ENCODE measurements at places on chromosomes 13 and 19.

DNA sequence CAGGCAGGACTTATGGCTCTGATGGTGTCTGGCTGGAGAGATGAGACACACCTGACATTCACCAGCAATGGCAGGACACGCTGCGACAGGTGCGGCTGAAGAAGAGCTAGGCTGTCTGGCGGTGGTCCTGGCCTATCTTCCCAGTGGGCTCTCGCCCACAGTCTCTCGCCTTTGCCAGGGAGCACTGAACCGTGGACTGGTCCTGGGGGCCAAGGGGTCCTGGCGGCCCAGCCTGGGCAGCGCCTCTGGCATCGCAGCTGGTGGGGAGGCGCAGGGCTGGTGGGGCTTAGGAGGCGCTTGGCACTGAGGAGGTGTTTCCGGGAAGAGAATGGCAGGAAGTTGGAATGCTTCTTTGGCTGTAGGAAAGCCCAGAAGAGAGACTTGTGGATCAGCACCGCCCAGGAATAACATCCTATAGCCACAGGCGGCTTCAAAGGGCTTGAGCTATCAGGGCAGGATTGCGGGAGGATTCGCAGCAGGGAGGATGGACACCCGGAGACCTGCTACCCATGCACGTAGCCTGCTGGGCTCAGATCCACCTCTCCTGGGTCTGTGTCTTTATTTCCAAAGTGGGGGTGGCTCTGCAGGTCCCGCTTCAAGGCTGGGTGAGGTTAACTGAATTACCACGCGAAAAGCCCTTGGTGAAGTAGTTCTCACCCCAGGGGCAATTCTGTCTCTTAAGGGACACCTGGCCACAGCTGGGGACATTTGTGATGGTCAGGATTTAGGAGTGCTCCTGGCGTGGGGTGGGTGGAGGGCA lies 14.6 kb downstream of the KDM4B start:
- no peak for DNase-seq

- peak; percentile 69 for DNase-seq
These were observed 76.9 kb downstream of the FOXO1 start for GRCh38 chr13:40589285-40590109.

- DNase-seq: no peak
These were observed 2526.7 kb upstream of the PCDH20 start for GRCh38 chr13:63942372-63942771.

DNA sequence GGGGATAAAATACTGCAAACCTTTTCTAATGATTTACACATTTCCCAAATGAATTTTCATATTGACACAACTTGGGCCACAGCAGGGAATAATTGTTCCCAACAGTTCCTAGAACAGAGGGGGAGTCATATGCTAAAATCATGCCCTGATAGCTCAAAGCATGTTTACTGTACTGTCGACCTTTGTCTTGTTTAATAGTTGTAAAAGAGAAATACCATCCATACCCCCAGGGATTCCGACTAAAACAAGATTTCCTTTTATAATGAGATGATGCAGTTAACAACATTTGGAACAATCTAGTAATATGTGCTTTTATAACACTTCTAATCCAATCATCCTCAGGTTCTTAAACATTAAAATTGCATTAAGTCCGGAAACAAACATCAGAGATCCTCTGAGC lies 759.7 kb downstream of the OLFM4 start:
- no peak for DNase-seq

DNA sequence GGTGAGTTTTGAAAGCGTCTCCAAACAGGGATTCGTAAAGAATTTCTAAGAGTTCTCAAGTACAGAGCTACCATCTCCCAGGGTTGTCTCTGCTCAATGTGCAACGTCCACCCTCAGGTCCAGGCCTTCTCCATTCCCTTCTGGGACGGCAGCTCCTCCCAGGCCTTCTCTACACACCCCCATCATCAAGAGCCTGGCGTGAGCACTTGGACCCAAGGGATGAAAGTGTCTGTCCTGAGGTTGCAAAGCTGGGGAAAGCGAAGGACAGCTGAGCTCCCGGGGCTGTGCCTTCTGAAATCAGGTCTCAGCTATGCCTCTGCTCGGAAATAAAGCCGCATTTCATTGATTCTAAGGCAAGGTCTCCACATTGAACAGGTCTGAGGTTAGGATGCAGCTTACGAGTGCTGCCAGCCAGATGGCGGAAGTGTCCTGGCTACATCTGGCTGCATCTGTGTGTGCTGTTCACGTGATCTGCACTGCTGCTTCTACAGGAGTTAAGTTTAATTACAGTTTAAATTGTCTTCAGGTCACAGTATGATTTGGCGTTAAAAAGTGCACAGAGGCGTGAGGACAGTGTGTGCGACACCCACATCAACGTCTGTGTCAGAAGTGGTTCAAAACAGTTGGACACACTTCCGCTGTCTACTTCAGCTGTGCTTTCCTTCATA lies 27.0 kb upstream of the MIER2 start:
- no peak for DNase-seq

- no peak for DNase-seq
These were observed 8.7 kb downstream of the CD177 start for GRCh38 chr19:43362179-43362578.

DNA sequence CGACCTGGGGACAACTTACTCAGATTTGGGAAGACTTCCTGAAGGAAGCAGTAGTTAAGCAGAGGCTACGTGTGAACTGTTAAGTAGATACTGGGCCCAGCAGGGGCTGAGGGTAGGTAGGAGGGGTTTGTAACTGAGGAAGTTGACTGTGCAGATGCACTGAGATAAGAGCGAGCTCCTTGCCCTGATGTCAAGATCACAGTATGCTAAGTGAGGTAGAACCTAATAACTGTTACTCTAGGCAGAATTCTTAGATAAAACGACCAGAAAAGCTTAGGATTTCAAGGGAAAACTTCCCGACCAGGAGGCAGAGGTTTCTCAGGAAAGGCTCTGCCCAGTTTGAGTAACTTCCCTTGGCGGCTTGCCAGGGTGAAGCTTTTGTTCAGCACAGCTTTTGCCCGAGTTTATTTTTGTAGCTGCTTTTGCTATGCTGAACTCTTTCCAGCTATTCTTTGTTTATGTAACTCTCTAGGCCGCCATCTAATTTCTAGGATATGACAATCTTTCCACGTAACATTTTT lies 632.1 kb downstream of the DIAPH3 start:
- DNase-seq: peak; percentile 75

DNA sequence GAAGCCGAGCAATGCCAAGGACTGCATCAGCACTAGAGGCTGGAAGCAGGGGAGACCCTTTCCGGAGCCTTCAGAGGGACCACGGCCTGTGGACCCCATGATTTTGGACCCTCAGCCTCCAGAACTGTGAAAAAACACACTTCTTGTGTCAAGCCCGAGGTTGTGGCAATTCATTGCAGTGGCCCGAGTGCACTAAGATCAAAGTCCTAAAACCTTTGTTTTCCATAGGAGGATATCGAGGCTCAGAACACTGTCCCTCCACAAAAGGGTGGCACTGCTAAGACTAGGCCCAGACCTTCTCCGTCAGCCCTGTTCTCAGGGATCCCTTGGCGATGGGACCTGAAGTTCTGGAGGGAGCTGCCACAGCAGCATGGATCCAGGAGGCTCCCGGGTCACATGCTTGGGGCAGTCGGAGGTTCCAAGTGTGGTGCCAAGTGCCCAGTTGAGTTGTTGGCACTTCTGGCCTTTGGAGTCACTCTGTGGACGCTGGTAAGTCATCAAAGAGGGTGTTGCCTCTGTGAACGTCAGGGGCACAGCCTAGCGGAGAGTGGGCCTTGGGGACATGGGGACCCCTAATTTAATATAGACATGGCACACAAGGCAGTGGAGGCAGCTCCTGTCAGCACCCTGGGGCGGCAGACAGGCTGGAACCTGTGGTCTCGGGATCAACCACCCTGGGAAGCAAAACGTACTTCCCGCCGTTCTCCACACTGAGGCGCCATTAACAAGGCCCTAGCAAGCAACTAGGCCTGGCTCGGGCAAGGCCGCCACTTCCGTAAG lies 199.2 kb downstream of the COL4A1 start:
- no peak for DNase-seq

- DNase-seq: no peak
These were observed 16.0 kb upstream of the KBTBD6 start for GRCh38 chr13:41148419-41149283.

DNA sequence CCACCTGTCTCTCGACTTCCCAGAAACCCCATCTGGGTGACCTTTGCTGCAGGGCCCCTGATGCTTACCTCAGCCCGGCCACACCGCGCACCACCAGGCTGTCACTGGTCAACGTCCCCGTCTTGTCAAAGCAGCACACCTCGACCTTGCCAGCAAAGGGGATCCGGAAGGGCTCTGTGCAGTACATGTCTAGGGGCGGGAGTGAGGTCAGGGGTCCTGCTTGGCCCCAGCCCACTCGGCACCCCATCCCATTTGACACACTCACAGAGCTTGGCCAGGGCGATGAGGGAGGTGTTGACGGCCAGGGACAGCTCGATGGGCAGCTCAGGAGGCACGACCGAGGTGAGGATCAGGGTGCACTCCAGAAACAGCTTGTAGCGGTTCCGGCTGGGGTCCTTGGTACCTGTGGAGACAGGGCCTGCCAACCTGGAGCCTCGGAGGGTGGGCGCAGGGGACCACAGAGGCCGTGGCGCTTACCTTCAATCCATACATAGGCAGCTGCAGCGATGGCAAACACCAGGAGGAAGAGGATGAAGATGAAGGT lies 8.4 kb downstream of the ATP13A1 start:
- no peak for DNase-seq

- no peak for DNase-seq
These were observed 10.4 kb upstream of the LYPD5 start for GRCh38 chr19:43812688-43813087.

GRCh38 chr19:38656171-38656981 lies 8.9 kb downstream of the ACTN4 start:
- no peak for DNase-seq

DNA sequence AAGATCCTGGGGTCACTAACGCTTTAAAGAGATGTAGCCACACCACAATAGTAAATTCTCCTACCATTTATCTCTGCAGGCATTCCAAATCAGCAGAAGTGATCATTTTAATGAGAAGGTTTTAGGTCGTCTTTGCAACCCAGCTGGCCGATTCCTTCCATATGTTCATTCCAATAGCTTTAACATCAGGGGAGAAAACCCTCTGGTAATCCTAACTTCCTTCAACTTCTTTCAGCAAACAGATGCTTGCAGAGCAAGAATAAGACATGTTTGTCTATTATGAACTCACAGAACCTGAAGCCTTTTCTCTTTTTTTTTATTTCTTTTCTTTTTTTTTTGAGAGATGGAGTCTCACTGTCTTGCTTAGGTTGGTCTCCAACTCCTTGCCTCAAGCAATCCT lies 498.6 kb upstream of the SLITRK1 start:
- no peak for DNase-seq

- no peak for DNase-seq
These were observed 446.9 kb downstream of the COG6 start for GRCh38 chr13:40102360-40102727.

- peak; percentile 19 for DNase-seq
These were observed 55.9 kb downstream of the RASA3 start for GRCh38 chr13:114076329-114077090.

GRCh38 chr19:48719263-48720171 lies at the start of gene MAMSTR:
Gene MAMSTR, minus strand, starts transcription at chr19:48719725. Its CDS starts 694 bp downstream, at chr19:48719031.
- peak; percentile 83 for DNase-seq

DNA sequence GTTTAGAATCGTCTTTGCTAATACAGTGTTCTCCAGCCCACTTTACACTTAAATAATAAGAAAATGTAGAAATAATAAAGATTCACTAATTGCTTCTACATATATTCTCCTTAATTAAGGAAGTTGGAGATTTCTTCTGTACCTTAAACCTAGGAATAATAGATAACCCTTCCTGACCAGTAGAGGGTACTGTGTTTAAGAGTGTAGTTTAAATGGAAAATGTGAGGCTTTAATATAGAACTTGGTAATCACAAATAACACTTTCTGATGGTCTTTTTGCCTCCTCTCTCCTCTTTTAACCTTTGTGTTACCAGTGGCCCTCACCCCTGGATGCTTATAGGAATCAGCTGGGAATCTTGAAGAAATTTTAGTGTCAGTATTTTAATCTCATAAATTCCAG lies 20.7 kb downstream of the POMP start:
- DNase-seq: no peak

DNA sequence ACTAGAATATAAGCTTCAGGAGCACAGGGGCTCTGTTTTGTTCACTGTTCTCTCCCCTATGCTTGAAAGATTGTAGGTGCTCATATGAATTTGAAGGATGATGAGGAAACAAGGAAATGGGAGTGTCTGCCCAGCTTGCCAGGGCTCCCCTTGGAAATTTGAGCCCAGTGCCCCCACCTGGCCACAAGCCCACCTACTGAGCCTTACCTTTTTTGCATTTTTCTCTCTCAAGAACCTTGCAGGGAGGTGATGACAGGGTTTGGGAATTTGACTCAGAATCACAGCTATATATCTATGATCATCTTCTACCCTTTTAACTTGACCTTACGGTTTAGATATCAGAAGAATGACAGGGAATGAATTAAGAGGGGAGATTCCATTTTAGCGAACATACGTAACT lies 33.8 kb downstream of the SERP2 start:
- DNase-seq: no peak

DNA sequence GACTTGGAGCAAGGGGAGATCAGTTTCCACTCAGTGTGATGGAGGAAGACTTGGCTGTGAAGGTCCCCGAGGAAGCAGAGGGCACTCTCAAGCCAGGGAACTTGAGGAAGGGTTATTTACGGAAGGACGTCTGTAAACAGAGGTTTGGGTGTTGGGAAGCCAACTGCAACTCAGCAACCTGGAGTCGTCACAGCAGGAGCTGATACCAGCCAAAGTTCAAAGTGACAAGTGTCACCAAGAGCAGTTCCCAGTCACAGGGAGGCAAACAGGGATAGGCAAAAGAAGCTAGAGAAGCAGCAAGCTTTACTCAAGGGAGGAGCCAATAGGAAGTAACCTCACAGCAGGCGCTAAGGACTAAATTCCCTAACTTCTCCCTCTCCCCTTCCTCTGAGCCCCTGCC lies 205.5 kb downstream of the EFNB2 start:
- no peak for DNase-seq

GRCh38 chr13:100789481-100789880 lies 114.9 kb upstream of the TMTC4 start:
- DNase-seq: peak; percentile 28

- DNase-seq: no peak
These were observed 266.4 kb upstream of the NBEA start for GRCh38 chr13:34675626-34676025.

DNA sequence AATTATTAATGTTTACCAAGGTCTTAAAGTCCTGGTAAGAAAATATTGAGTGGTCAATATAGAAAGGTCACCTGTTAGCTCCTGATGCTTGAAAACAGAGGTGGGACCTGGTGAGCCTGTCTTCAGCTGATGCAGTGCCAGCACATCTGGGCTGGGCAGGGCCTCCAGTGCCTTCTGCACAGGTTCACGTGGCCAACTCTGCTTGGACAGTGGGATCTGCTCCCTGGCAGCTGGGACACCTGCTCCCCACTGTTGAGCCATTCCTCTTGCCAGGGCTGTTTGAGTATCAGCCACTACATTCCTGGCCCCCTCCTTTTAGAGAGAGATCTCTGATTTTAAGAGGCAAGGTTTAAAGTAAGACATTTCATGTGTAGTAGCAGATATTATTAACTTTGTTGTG lies 135.0 kb downstream of the TM9SF2 start:
- DNase-seq: no peak

DNA sequence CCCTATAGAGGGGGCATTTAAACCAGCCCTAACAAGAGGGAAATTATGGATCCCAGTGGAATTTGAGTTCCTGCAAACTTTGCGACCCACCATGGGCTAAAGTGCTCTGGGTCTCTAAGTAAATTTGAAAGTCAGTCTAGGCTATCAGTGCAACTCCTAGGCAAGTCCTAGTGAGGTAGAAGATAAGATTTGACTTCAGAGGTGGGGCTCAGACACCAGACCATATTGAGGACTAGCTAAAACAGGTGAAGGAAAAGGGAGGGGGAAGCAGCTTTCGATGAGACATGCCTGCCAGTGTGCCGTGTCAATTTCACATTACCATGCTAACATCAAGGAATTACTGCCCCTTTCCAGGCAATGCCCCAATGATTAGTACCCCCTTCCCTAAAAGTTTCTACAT lies 38.4 kb downstream of the CD320 start:
- DNase-seq: no peak
